ENCODE measurements at places on chromosomes 7 and 10.

GRCh38 chr10:8445353-8445752 is 390.9 kb downstream of the GATA3 start:
- no peak for DNase-seq

DNA sequence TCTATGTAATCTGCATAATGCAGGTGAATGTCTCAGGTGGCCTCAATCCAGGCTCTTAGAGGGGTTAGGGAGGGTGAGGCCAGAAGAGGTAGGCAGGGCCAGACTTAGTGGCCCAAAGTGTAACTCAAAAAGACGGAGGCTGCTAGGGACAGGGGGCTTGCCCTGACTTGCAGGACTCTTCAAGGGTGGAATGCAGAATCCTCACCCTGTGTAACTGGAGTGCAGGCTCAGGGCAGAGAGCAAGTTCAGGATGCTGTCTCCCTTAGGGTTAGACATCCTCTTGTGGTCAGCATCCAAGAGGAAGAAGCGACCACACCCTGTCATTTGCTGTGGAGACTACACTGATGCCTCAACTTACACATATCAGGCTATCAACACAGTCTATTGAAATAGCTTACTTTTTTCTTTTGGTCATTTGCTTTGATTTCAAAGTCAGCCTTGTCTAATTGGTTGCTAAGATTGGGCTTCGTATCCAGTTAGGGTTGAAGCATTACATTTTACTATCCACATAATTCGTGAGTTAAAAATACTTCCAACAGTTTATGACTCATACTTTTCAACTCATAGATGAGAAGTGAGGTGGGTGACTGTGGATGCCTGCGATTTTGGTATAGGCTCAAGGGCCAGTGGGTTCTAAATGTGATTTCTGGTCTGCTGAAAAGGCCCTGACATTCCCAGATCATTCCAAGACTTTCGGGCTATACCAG is 563.6 kb downstream of the SUGCT start:
- DNase-seq = no peak

DNA sequence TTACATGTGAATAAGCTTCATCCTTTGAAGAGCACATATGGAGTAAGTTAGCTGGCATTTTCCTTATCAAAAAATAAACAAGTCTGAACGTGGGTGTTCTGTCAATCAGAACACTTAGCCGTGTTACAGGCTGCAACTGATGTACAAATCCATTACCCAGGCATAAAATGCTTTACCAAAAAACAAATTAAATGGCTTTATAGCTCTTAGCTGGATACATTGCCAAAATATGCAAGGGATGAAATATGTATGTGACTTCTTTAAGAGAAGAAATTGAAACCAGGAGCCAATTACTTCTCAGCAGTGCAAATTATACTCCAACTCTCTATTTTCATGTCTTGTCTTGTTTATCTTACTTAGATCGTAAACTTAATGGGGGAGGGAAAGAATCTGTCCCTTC is 214.8 kb downstream of the DGKB start:
- DNase-seq = no peak

- DNase-seq = no peak
Measured at GRCh38 chr10:70586348-70586930, 16.1 kb downstream of the PRF1 start.

- no peak for DNase-seq
Measured at GRCh38 chr7:128117691-128118090, 86.5 kb upstream of the LRRC4 start.

- DNase-seq = no peak
Measured at GRCh38 chr10:21427804-21428481, 97.5 kb downstream of the SKIDA1 start.

DNA sequence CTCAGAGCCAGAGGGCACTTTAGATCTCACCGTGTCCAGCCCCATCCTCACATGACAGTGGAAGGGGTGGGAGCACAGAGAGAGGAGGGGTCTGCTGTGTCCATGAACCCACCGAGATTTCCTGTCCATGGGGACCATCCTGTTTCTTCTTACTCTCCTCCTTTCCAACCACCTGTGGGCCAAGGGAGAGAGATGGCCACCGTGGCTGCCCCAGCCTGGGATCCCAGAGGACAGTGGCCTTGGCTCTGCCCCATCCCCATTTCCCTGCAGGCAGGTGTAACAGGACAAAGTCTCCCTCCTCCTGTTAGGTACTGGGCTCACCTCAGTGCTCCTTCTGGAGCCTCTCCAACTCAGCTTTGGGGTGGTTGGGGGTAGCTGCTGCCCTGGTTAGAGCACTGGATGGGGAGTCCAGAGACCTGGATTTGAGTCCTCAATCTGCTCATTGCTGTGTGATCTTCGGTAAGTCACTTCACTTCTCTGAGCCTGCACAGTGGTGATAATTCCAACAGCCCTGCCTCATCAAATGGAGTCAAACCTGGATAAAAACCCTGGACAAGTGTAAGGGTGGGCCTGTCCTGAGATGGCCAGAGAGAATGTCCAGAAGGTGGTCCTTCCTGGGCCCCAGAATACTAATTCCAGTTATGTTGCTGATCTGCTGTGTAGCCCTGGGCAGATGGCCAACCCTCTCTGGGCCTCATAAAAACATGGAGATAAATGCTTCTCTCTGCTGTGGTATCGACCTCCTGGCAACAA is 17.8 kb upstream of the PCBD1 start:
- DNase-seq = no peak

DNA sequence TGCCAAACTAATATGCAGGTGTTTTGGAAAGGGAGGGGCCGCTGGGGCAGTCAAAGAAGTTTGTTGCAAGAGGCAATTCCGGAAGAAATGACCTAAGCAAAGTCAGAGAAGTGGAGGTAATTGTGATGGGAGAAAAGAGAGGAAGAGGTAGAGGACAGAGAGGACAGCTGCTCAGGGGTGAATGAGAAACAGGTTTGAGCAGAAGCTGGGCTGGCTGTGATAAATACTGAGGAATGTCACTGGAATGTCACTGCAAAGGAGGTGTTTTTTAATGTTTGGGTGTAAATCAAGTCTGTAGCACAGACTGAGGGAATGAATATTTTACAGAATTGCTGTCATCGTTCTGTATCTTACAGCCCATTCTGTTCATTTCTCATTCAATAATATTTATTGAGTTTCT is 207.2 kb downstream of the DPP6 start:
- no peak for DNase-seq

GRCh38 chr10:11006428-11006825 is 11.2 kb upstream of the CELF2 start:
- no peak for DNase-seq

DNA sequence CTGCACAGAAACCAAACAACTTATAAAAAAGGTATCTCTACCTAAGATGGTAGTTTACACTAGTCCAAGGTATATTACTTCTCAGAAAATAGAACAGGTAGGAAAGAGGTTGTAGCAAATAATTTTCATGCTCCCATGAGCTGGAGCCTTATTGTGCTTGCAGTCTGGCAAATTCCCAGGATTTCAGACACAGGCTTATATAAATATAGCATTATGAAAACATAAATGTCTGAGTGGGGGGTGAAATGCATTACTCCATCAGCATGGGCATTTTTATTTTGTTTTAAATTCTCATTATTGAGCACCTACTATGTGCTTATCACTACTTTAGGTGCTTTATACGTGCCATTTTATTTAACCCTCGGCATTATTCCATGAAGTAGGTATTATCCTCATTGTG is 83.0 kb upstream of the PHYHIPL start:
- no peak for DNase-seq

DNA sequence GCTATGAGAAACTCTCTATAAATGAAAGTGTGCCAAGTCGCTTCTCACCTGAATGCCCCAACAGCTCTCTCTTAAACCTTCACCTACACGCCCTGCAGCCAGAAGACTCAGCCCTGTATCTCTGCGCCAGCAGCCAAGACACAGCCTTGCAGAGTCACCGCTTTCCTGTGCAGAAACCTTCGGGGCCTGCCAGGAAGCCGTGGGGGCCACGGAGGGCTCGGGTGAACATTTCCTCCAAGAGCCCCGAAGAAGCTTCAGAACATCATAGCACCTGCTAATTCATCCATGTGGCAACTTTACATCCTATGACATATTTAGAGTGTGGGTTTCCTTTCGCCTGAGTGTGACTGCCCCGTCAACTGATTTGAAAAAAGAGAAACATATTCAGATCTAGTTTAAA is 55.7 kb upstream of the PRSS58 start:
- DNase-seq = no peak

DNA sequence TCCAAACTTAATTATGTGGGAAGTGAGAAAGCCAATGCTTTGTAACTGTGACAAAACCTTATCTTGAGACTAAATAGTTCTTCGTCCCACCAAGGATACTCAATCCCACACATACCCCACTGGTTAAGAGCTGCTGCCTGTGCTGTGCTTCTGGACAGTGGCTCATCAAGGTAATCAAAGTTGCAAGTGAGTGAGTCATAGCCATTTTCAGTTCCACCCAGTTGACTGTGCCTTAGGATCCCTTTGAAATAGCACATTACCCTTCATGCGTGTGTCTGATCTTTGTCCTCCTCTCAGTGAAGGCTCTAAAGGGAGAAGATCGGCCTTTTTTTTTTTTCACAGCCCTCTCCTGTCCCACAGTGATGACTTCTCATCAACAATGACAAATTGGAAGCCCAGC is 706.0 kb upstream of the AUTS2 start:
- DNase-seq = no peak

GRCh38 chr7:151963895-151964870 is 7.9 kb downstream of the GALNTL5 start:
- DNase-seq = no peak

- no peak for DNase-seq
Measured at GRCh38 chr10:17358461-17358860, 95.9 kb downstream of the ST8SIA6 start.

DNA sequence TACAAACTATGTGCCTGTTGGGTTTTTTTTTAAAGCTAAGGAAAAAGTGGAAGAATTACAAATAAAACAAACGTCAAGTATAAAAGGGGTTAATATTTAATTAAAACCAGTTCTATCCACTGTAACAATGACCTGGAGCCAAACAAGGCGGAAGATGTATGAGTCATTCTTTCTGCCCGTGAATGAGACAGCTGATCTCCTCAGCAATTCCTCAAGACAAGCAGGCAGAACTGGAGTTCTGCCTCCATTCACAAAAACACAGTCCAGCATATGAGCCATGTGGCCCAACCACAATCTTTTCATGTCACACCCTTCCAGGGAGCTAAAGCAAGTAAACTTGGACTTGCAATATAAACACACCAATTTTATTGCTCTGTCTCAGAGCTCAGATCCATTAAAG is 8.4 kb downstream of the ETV1 start:
- peak; percentile 95 for DNase-seq

DNA sequence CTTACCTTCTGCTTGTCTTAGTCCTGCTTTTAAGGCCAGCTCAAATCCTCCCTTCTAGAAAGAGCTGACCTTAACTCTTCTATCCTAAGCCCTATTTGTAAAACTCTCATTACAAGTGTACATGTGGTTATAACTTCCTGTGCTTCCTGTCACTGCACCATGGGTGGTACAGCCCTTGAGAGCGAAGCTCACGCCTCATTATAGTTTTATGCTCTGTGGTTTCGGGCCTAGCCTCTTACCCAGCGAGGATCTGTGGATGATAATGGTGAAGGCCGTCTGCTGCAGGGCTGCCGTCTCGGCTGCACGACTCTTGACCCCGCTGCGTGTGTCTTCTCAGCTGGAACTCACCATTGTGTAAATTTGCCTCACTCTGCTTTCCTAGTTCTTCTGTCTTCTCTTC is 74.6 kb downstream of the CUL1 start:
- peak; percentile 78 for DNase-seq

DNA sequence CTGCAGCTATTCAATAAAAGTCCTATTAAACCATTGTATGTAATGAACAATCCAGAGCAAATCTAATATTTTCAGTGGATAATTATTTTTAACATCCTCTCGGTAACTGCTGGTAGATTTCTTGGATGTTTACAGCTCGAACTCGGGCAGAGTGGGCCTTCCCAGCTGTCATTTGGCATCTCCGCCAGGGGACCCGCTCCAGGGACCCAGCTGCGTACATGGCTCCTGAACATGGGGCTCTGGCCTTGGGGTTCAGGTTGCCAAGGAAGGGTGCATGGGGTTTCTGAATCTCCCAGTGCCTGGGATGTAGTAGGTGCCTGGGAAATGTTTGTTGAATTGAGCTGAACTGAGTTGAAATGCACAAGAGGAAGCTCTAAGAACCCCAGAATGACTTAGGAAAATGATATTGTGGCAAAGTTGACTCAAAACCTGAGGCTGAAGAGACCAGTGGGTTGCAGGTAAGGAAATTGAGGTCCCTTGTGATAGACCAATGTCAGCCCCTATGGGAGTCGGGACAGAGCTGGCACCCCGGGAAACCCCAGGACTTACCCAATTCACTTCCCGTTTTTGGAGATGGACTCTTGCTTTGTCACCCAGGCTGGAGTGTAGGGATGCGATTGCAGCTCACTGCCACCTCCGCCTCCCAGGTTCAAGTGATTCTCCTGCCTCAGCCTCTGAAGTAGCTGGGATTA is 228.4 kb downstream of the CUX1 start:
- DNase-seq = no peak

GRCh38 chr10:109820620-109821405 is 102.5 kb downstream of the XPNPEP1 start:
- DNase-seq = no peak

- no peak for DNase-seq
Measured at GRCh38 chr10:29317027-29317420, 28.2 kb downstream of the LYZL1 start.

DNA sequence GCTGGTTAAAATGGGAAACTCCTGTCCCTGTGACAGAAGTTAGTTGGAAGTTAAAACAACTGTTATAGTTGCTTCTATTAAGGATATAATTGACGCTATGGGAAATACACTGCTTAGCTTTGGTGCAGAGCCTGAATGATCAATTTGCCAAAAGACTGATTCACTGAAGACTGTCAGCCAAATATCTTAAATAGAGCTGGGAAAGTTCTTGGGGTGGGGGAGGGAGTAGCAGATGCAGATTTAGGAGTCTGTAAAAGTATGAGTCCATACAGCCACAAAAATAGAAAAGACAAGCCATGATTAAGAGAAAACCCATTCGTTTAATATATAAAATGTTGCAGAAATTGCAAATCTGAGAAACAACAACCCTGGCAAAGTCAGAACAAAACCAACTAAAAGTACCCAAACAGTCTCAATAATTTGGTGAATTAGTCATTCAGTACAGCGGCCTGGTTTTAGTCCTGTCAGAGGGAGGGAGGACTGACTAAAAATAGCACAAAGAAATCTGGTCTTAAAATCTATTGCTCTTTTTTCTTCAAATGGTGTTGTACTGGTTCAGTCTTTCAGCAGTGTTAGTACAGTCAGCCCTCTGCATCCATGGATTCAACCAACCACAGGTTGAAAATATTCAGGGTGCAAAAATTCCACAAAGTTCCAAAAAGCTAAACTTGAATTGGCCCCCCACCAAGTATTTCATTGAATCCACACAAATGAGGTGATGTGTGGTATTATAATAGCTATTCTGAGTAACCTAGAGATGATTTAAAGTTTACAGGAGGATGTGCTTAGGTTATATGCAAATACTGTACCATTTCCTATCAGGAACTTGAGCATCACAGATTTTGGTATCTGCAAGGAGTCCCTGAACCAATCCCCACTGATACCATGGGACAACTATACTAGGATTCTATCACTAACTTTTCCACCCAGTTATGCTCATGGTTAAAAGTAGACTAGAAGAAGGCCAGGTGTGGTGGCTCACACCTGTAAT is 30.0 kb downstream of the STK17A start:
- peak; percentile 40 for DNase-seq

GRCh38 chr7:146645383-146645976 is 528.9 kb downstream of the CNTNAP2 start:
- DNase-seq = no peak

- DNase-seq = no peak
Measured at GRCh38 chr7:155466814-155467733, 9.1 kb downstream of the EN2 start.

- DNase-seq = no peak
Measured at GRCh38 chr10:64731016-64731415, 1209.8 kb downstream of the REEP3 start.

- no peak for DNase-seq
Measured at GRCh38 chr10:7585228-7585627, 81.5 kb downstream of the ITIH5 start.
